ENCODE measurements at places on chromosomes 2 and 18. TPM values are rescaled to one million over a fixed set of nuclear protein-coding genes. Genes with fewer than 3 reads are reported as not detected.

ARHGAP15 gene
- total RNA-seq = 1.6 TPM

TDRD15 gene
- not detected for total RNA-seq

ANKRD23 gene
- total RNA-seq = 4.1 TPM

DNA sequence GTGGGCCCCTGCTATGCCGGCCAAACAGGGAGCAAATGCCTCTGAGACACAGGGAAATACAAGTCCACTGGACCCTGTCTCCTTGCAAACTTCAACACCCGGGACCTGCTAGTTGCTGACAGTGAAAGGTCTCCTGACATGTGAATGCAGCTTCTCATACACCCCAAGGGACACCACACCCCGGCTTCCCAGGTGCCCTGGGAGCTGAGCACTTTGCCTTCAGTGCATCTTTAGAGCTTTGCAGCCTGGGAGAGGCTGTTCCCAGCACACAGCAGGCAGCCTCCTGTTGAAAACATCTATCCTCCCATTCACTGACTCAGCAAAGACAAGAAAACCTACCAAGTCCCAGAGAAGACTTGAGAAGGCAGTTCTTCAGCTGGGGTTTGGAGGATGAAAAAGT lies 143.4 kb downstream of the COL6A3 start:
- no peaks in the 10 kb centered on the region for H3K36me3 ChIP-seq
- no peak for DNase-seq
- no peaks in the 10 kb centered on the region for H3K4me1 ChIP-seq
- H3K27me3 ChIP-seq = no peaks in the 10 kb centered on the region

DNA sequence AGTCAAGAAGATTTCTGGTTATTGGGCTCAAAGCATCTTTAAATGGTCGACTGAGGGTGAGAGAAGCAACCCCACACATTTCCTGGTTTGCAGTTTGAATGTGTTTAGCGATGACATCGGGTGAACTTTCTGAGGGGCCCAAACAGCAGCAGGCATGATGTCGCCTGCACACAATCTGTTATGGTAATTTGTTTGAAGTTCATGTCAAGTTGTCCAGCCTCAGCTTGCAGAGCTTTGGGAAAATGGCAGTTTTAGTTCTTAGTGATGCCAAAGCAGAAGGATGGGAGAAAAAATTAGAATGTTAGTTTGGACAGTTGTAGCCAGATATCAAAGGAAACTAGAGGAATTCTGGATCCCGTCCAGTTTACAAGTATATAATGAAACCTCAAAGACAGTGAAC lies 284.6 kb downstream of the MBD5 start:
- H3K4me1 ChIP-seq = no peaks in the 10 kb centered on the region
- H3K27me3 ChIP-seq = no peaks in the 10 kb centered on the region
- no peak overlapping the region for H3K27ac ChIP-seq
- no peak for DNase-seq

- H3K36me3 ChIP-seq = no peaks in the 10 kb centered on the region
- H3K4me1 ChIP-seq = no peaks in the 10 kb centered on the region
- no peak overlapping the region for H3K27ac ChIP-seq
- H3K27me3 ChIP-seq = peaks cover 6% of the 10 kb centered on the region
- H3K4me3 ChIP-seq = no peak overlapping the region
Measured at GRCh38 chr2:100418406-100418962, 1.0 kb upstream of the CHST10 start.

GRCh38 chr2:48433682-48434081 lies 96.3 kb upstream of the STON1 start:
- no peaks in the 10 kb centered on the region for H3K4me1 ChIP-seq
- H3K27ac ChIP-seq = no peak overlapping the region
- H3K36me3 ChIP-seq = no peaks in the 10 kb centered on the region
- DNase-seq = peak; percentile 27

DNA sequence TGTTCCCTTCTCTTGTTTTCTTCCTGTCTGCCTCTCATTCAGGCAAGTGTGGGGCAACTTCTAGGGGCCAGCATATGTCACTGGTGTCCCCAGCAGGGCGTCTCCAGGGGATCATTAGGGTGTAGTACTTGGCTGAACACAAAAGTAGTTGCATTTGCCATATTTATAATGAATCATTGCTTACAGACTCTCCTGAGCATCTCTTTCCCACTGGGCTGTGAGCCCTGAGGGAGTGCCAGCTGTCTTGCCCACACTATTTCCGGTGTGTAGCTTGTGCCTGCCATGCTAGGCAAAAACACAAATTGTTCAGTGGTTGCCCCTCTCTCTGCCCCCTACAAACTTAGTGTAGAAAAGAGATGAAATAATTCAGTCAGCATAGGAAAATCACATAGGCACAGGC lies 40.8 kb upstream of the SCLY start:
- H3K36me3 ChIP-seq = no peaks in the 10 kb centered on the region
- no peak overlapping the region for H3K4me3 ChIP-seq
- DNase-seq = no peak
- no peak overlapping the region for H3K27ac ChIP-seq
- no peaks in the 10 kb centered on the region for H3K4me1 ChIP-seq

All from colonic mucosa (tissue), 4 donors.